HFFc6 (cell line): ENCODE measurements at places on chromosomes 2 and 18. TPM values are rescaled to one million over a fixed set of nuclear protein-coding genes. Genes with fewer than 3 reads are reported as not detected.

The HMSD gene
- total RNA-seq, result 0.21 TPM in 1 of 3 replicates, not detected in the others

The SPATA3 gene
- not detected in 3 replicates for total RNA-seq

The GPATCH11 gene
- total RNA-seq, result 8.6 to 11.7 TPM (median 10.8 TPM) in 3 replicates

DNA sequence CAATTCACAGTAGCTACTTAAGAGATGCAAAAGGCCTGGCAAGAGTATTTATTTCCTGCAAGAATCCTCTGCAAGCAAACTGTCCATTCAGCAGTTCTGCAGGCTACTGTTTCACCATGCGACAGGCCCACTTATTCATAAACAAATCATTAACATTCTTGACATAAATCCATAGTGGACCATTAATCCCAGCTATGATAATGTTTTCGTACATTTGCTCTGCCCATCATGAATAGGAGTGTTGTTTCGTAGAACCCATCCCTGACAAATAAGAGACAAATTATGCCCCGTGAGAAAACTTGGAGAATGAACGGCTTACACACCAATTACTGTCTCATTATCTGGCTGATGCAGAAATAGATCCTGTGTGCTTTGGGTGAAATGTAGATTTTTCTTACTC, 65.4 kb downstream of the PID1 start:
- DNase-seq, result no peak
- H3K27ac ChIP-seq, result no peak overlapping the region
- peaks cover 8% of the 10 kb centered on the region for H3K4me1 ChIP-seq
- H3K36me3 ChIP-seq, result peaks cover 8% of the 10 kb centered on the region; the same call in 1 of the 2 replicates

GRCh38 chr18:23331091-23331920, 121.8 kb upstream of the RIOK3 start:
- no peak for DNase-seq
- H3K36me3 ChIP-seq, result peaks cover 26% of the 10 kb centered on the region
- peaks cover 2% of the 10 kb centered on the region; the same call in 1 of the 2 replicates for H3K27me3 ChIP-seq
- H3K4me1 ChIP-seq, result peaks cover 9% of the 10 kb centered on the region; the same call in 1 of the 2 replicates
- no peak overlapping the region for H3K27ac ChIP-seq
- H3K4me3 ChIP-seq, result no peak overlapping the region

DNA sequence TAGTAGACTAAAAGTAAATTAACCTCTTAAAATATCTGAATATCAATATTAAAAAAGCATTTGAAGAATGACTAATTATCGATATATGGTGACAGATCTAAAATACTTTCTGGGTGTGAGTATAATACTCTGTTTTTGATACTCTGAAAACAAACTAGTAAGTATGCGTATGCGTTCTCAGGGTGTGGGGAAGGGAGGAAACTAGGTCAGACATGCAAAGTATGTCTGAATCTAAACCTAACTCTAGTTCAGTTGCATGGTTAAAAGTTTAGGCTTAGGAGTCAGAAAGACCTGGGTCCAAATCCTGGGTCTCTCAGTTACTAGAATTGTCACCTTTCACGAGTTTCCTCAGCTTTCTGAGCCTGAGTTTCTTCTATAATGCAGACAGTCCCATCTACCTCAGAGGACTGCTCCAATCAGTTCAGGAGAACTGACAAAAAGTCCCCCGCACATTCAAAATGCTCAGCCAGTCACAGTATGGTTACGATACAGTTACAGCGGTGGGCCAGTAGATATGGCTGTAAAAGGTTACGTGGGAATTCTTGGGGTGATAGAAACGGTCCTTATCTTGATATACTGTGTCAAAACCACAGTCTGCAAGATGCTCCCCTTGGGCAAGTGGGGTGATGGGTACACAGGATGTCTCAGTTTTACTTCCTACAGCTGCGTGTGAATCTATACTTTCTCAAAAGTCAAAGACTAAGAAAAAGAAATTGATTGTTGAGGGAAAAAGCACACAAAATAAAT, 29.2 kb downstream of the UNC50 start:
- no peak for DNase-seq

DNA sequence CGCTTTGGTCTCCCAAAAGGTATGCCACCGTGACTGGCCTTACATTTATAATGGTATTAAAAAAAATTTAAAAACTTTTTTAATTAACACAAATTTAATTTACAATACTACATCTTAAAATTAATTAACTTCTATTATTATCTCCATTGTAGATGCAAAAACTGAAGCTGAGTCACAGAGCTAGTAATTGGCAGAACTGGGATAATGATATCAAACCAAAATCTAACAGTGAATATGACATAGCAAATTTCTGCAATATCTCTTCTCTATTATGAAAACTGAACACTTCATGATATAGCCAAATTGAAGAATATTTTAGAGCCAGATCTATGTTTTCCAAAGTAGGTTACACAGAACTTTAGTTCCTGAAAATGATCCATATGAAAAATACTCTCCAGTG, 66.4 kb upstream of the CHAC2 start:
- H3K27me3 ChIP-seq, result no peaks in the 10 kb centered on the region
- DNase-seq, result no peak
- H3K4me1 ChIP-seq, result no peaks in the 10 kb centered on the region
- H3K27ac ChIP-seq, result no peak overlapping the region
- peaks cover 31% of the 10 kb centered on the region for H3K36me3 ChIP-seq

DNA sequence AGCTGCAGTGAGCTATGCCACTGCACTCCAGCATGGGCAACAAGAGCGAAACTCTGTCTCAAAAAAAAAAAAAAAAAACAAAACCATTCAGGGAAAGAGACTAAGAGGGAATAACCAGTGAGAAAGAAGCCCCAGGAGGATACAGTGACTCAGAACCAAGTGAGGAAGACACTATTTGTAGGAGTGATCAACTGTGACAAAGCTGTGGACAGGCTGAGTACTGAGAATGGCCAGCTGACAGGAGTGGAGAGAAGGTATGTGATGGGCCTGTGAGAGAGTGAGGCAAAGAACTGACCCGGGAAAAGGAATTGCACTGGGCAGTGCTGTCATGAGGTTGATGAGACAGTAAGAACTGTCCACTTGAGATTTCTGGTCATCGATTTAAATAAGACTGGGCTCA, 6.7 kb upstream of the LCT start:
- H3K4me1 ChIP-seq, result peaks cover 32% of the 10 kb centered on the region
- DNase-seq, result no peak
- H3K4me3 ChIP-seq, result no peak overlapping the region
- peaks cover 23% of the 10 kb centered on the region for H3K36me3 ChIP-seq
- H3K27ac ChIP-seq, result peak overlapping the region; percentile 32; the same call in 1 of the 2 replicates
